Testis (tissue), 5 donors: ENCODE measurements at places on chromosomes 4 and X. TPM values are rescaled to one million over a fixed set of nuclear protein-coding genes. Genes with fewer than 3 reads are reported as not detected.

Gene TLL1
- polyA plus RNA-seq, result 0.71 TPM

Gene GYPE
- 1.2 TPM for polyA plus RNA-seq

- DNase-seq, result no peak
Observed at GRCh38 chr4:150082241-150082640, 4.0 kb downstream of the DCLK2 start.

- no peak for DNase-seq
Observed at GRCh38 chrX:21658152-21658737, at the start of gene KLHL34. Gene KLHL34 (minus strand): TSS chrX:21658330. CDS start chrX:21657788, 542 bp downstream.

- DNase-seq, result no peak
Observed at GRCh38 chr4:145881989-145882388, 56.6 kb downstream of the ZNF827 start.

- DNase-seq, result no peak
Observed at GRCh38 chr4:113383111-113383785, 333.8 kb downstream of the ANK2 start.

DNA sequence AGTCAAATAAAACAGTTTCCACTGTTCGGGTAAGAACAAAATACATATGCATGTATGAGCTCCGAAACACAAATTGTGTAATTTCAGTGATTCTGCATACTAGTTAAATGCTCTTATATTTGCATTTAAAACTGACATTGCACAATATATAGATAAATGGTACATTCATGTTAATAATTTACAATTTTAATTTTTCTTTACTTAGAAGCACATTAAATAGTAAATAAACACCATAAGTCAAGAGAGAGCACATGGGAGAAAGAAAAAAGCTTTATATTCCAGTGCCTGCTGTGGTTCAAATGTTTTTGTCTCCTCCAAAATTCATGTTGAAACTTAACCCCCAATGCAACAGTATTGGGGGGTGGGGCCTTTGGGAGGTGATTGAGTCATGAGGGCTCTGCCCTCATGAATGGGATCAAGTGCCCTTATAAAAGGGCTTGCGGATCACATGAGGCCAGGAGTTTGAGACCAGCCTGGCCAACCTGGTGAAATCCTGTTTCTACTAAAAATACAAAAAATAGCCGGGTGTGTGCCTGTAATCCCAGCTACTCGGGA is 322.9 kb downstream of the BCOR start:
- DNase-seq, result no peak

DNA sequence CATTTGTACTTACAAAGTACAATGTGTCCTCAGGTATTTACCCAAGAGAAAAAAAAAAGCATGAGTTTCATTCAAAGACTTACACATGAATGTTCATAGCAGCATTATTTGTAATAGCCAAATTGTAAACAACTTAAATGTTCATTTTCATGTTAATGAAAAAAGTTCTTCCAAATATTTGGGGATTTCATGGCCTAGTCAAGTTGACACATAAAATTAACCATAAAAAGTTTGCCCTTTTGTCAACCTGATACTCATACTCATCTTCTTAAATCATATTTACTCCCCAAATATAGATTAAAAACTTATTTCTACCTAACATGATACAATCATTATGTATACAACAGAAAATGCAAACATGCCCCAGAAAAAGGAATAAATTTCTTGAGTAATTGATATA is 112.5 kb upstream of the EMCN start:
- no peak for DNase-seq

- DNase-seq, result no peak
Observed at GRCh38 chrX:148647651-148648050, 147.2 kb downstream of the AFF2 start.

- no peak for DNase-seq
Observed at GRCh38 chr4:186283311-186283710, 17.3 kb downstream of the F11 start.

- DNase-seq, result no peak
Observed at GRCh38 chrX:37809970-37810369, 30.1 kb downstream of the CYBB start.

GRCh38 chrX:41142130-41142910 is 57.1 kb downstream of the USP9X start:
- no peak for DNase-seq

DNA sequence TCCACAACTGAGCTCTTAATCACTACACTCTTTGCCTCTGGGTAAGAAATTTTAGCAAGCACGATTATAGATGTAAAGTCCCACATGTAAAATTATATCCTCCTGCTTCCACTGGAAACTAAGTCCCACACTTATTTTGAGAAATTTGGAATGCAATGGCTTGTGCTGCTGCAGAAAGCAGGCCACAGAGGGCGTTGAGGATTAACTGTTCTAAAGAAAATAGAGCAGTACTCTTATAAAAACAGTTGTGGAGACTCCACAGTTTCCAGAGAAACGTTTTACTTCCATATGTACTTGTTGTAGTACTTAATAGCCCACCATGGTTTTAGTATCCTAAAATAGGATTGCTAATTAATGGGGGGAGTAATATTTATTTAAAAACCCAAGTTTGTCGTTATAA is 1.7 kb upstream of the CENPC start:
- no peak for DNase-seq
